Right kidney (tissue), 9 donors: ENCODE measurements at places on chromosomes 12 and 14.

DNA sequence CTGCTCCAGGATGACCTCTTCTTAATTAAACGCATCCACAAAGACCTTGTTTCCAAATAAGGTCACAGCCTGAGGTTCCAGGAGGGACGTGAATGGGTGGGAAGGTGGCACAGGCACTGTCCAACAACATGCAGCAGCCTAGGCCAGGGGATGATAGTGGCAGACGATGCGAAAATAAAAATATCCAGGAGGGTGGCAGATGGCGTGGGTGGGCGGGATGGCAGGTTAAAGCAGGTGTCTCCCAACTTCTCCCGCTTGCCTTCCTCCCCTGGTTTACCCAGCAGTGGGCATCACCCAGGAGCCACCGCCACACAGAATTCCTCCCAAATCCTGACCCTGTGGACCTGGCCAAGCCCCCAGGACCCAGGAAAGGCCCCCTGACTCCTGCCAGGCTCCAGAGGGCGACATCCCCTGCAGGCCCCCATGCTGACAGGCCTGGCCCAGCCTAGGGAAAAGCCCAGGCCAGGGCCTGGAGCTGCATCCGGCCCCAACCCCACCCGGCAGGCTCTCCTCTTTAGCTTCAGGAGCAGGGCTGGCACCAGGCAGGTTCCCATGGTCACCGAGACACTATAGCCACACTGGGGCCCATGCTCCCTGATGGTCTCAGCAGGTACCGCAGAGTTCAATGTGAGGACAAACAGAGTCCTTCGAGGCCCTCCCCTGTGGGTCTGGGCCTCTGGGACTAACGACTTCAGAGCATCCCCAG, 9.7 kb downstream of the NCOR2 start:
- peak; percentile 35 for DNase-seq

GRCh38 chr12:53122961-53123468, 19.7 kb downstream of the SOAT2 start:
- no peak for DNase-seq

GRCh38 chr12:63085120-63085519, 65.9 kb downstream of the AVPR1A start:
- no peak for DNase-seq

DNA sequence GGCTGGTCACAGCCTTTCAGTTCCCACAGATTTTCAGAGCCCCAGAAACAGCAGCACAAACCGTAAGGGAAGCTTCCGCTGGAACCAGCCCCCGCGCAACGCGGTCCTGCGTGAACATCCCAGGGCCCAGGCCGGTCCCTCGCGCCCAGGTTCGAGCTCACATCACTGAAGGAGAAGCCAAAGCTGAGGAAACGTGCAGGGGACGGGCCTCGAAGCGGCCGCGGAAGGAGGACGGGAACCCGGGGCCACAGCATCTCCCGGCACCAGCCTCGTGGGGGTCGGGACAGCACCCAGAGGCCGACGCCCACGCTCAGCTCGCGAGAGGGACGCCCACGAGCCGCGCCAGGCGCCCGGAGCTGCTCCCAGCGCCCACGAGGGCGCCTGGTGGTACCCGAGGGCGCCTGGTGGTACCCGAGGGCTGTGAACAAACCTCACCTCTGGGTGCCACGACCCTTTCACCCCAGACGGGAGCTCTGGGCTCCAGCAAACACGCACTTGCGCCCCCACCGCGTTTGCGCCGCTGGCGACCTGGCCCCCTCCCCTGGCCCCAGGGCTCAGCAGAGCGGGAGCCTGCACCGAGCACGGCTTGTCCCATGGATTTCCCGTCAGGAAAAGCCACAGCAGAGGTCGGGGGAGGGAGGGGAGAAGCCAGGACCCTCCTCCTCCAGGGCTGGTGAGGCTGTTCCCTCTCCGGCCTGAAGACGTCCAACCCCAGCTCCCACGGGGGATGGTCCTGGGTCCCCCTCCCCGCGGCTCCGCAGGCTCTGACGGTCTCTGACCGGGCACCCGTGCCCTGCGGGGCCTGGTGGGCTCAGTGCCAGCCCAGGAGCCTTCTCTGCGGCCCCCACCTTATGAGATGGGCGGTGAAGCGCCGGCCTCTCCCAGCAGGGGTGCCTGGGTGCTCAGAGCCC, 6.9 kb downstream of the LRCOL1 start:
- peak; percentile 78 for DNase-seq

DNA sequence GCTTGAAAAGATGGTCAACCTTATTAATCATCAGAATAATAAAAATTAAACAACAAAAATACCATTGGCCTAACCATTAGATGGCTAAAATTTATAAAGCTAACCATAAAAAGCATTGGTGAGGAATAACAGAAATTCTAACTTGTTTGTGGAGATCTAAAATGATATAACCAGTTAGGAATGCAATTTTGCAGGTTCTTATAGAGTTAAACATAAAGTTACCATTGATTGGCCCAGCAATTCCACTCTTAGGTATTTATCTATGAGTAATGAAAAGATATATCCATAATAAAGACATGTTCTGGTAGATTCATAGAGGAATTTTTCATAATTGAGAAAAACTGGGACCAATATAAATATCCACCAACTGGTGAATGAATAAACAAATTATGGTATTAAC, 1098.6 kb downstream of the FSCB start:
- DNase-seq = no peak

GRCh38 chr12:101878243-101878821, 952 bp downstream of the DRAM1 start:
- DNase-seq = peak; percentile 43

- no peak for DNase-seq
These were observed 2.5 kb downstream of the SLC7A7 start for GRCh38 chr14:22812744-22813143.

GRCh38 chr14:69137843-69138535, 14.9 kb downstream of the DCAF5 start:
- DNase-seq = no peak

DNA sequence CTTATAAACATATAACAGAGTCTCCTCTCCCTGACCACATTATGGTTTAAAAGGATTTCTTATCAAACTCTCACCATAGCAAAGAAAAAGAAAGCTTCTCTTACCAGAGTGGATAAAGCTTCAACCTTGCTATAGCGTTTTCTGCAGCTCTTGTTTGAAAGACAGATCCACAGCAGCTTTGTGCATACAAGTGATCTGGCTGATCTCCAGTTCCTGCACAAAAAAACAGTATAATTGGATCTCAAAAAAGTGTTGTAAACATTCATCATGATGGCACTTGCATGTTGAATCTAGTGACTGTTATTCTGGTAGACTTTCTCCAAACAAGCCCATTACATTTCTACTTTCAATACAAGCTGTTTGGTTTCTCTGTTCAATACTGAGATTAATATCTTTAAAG, 178.9 kb upstream of the MGAT4C start:
- no peak for DNase-seq

- no peak for DNase-seq
These were observed 36.3 kb upstream of the PPM1A start for GRCh38 chr14:60212503-60213371.

- no peak for DNase-seq
These were observed 15.4 kb downstream of the SYNE2 start for GRCh38 chr14:63867933-63868921.

DNA sequence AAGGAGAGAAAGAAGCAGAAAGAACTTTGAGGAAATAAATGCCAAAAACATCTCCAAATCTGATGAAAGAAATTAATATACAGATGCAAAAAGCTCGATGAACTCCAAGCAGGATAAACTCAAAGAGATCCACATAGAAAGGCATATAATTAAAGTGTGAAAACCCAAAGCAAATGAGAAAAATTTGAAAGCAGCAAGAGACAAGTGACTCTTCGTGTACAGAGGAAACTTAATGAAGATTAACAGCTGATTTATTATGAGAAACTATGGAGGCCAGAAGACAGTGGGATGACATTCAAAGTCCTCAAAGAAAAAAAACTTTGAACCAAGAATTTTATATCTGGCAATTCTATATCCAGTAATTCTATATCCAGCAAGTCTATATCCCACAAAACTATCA, 163.0 kb upstream of the TMCC3 start:
- DNase-seq = no peak

GRCh38 chr14:75307700-75308379, 29.2 kb downstream of the FOS start:
- DNase-seq = peak; percentile 66

DNA sequence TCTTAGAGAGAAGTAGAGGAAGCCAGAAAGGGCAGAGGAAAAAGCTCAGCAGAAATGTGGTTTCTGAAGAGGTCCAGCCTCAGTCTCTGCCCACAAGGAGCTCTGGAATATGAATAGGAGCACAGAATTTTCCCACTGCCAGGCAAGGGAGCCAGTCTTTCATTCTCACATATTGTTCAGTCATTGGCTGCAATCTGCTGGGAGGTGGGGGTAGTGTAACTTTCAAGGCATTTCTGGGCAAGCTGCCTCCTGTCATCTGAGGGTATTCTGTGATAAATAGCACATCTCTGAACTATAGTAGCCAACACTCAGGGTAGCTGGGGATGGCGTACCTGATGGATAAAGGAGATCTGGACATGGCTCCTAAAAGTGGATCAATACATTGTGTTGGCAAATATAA, 127.2 kb downstream of the LRRK2 start:
- no peak for DNase-seq

- no peak for DNase-seq
These were observed 10.6 kb upstream of the DRAM1 start for GRCh38 chr12:101866615-101867373.
